ENCODE measurements at places on chromosomes 5 and 9.

DNA sequence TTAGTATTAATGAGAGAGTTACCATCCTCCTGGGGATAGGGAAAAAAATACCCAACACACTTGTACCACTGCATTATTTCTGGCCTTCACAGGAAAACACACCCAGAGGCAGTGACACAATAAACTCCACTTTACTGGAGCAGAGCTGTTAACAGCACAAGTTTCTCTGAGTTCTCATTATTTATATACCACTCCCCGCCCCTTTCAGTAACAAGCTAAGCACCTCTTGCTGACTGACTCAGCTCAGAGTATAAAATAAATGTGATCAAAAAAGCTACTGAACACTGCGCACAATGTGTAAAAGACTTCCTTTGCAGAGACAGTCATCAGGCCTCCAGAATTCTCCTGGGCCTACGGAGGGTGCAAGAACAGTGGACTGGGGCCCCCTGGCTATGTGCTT is 21.6 kb downstream of the KLF9 start:
- no peak for DNase-seq

- DNase-seq, result no peak
Observed at GRCh38 chr5:159735749-159736660, 180.3 kb upstream of the ADRA1B start.

GRCh38 chr5:138472353-138472752 is 7.1 kb downstream of the EGR1 start:
- no peak for DNase-seq

DNA sequence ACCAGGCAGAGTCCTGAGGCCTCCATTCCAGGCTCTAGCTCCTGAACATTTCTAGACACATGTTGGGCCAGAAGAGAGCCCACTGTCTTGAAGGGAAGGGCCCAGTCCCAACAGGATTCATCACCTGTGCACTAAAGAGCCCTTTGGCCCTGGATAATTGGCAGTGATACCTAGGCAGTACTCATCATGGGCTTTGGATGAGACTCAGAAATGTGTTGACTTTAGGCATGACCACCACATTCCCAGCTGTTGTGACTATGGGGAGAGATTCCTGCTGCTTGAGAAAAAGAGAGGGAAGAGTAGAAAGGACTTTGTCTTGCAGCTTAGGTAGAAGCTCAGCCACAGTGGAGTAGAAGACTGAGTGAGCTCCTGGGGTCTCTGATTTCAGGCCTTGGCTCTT is 138.4 kb upstream of the DAPK1 start:
- no peak for DNase-seq

- no peak for DNase-seq
Observed at GRCh38 chr9:127777368-127777980, 992 bp downstream of the SH2D3C start.

DNA sequence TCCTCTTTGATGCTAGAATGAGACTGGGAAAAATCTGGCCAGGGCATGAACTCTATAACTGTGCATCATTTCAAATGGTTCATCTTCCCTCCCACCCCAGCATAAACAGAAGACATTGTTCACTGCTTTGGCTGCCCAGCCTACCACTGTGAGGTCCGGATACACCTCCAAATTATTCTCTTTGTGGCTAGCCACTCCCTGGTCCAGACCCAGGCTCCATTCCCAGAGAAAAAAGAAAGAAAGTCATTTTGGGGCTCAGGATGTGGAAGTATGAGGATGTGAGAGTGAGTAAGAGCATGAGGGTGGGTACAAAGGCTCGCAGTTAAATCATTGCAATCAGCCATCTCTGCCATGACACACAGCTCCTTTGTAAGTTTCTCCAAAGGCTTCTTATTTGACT is 559.2 kb downstream of the PSAT1 start:
- DNase-seq, result no peak

DNA sequence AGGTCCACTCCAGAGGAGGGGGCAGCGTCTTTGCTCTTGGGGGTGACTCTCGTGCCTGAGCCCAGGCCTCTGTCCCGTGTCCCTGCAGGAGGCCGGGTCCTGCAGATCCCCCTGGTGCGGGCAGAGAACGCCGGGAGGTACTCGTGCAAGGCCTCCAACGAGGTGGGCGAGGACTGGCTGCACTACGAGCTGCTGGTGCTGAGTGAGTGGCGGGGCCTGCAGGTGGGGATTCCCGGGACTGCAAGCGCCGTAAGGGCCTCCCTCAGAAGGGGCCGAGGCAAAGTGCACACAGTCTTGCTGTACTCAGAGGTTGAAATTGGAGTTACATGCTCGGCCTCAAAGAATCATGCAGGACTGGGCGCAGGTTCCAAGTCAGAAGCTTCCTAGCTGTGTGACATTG is 62.7 kb upstream of the ASS1 start:
- DNase-seq, result no peak

DNA sequence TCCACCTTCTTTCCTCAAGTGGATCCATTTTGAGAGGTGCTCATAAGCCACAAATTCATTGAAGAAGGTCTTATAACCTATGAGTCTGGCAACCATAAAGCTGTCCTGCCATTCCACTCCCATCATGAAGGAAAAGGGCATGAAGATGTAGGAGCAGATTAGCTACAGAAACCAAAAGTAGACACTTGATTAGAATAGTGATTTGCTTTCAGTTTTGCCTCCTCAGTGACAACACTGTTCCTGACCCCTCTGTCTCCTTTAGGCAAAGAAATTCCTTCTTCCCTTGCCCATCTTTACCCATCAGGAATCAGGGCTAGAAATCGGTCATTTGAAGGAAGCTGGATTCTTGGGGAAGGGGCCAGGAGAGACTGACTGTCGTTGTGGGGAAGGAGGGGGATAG is 55.2 kb downstream of the SLC28A3 start:
- DNase-seq, result no peak

DNA sequence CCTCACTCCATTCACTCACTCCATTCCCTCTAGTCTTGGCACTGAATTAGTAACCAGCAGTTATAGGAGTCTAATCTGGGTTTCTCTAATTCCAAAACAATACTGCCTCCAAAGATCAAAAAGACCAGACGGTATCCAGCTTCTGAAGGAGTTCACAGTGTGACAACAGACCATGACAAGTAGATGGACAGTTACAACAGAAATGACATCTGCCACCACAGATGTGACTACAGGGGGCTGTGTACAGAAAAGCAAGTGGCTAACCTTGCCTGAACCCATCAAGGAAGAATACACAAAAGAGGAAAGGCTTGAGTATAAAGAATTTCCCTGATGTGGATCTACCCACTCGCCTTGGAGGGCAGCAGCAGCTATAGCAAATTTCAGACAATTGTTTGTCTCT is 112.4 kb downstream of the ACTL7B start:
- no peak for DNase-seq

- DNase-seq, result no peak
Observed at GRCh38 chr9:132732326-132733259, 62.3 kb downstream of the GTF3C4 start.

DNA sequence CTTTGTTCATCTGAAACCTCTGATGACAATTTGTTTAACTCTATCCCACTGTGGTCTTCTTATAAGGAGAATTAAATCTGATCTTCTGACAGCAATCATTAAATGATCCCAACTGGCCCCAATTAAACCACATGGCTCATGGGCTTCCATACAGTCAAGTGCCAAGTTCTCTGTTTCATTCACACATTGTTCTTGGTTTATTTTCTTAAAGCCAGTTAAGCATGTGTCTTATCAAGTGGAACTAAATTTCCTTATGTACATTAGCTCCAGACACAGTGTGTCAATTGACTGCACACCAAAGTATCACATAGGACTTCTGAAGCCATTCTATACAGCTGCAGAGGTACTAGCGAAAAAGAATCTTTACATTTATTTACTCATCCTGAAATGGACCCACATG is 51.2 kb downstream of the MEF2C start:
- no peak for DNase-seq
